ENCODE measurements at places on chromosomes 6 and 20.

GRCh38 chr6:141540207-141540606 lies 592.5 kb upstream of the GJE1 start:
- no peaks in the 10 kb centered on the region for H3K36me3 ChIP-seq
- no peak overlapping the region for H3K27ac ChIP-seq
- DNase-seq = no peak
- H3K4me1 ChIP-seq = no peaks in the 10 kb centered on the region
- no peak overlapping the region for H3K4me3 ChIP-seq

DNA sequence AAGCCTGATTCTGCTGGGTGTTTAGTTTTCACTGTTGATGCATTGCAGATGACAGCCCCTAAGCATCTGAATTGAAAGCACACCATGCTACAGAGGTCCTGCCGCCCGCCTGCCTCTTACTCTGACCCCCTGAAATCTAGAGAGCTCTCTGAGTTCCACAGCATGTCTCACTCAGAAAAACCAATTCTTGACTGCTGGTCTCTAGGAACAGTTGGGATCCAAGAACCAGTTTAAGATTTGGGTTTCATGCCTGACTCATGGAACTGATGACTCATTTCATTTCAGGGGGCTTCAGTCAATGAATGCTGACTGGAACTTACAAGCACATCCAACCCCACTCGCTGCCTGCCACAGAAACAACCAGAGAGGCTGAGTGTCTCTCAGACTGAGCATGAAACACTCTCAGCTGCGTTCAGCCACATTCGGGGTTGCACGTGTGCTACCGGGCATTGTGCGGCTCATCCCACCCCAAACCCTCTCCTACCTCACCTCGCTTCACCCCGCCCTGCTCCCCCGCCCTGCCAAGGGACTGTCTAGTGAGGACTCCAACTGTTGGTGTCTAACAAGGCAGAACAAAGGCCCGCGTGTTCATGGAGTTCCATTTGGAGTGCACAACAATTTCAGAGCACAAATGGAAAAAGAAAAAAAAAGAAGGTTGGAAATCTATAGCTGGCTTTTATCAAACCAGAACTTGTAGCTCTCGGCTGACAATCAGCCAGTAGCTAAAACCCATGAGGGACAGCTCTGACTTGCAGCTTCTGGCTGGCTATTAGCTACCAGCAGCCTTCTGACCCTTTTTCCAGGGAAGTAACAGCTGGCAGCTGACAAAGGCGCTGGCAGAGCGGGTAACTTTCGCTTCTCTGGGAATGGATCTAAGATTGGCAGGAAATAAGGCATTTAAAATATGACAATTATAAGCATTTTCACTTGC lies 20.0 kb upstream of the TRAF3IP2 start:
- H3K27ac ChIP-seq = no peak overlapping the region
- no peak for DNase-seq

DNA sequence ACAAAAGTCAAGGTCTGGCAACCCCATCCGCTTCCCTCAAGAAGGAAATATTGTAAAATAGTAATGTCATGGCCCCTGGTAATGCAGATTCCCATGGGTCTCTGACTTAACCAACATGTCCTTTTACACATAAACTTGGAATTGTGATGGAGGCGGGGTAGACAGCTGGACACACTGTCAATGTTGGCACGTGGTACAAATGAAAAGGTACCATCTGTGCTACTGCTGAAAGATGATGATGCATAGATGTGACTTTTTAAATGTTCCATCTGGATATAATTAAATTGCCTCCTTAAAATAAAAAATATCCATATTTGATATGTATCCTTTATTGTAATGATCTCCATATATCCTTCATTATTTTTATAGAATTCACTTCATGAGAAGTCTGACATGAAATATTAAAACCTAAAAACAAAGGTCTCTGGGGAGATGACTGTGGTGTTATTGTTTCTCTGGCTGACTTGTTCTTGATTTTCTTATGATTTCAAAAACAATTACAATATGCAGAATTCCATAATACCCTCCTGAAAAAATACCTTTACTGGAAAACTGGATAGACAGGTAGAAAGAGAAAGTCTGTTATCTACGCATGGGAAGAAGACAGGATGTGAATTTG lies 104.5 kb downstream of the MKKS start:
- peaks cover 7% of the 10 kb centered on the region for H3K27me3 ChIP-seq
- DNase-seq = no peak
- no peak overlapping the region for H3K4me3 ChIP-seq
- H3K4me1 ChIP-seq = peaks cover 21% of the 10 kb centered on the region

- no peaks in the 10 kb centered on the region for H3K27me3 ChIP-seq
- H3K27ac ChIP-seq = no peak overlapping the region
- peaks cover 6% of the 10 kb centered on the region for H3K4me1 ChIP-seq
- H3K4me3 ChIP-seq = no peak overlapping the region
- no peaks in the 10 kb centered on the region for H3K36me3 ChIP-seq
- DNase-seq = no peak
Observed at GRCh38 chr20:10427060-10427692, 6.8 kb downstream of the MKKS start.

GRCh38 chr6:110853754-110854477 lies 20.7 kb upstream of the AMD1 start:
- no peak overlapping the region for H3K27ac ChIP-seq
- no peak overlapping the region for H3K4me3 ChIP-seq
- no peaks in the 10 kb centered on the region for H3K36me3 ChIP-seq
- no peaks in the 10 kb centered on the region for H3K4me1 ChIP-seq
- no peak for DNase-seq

DNA sequence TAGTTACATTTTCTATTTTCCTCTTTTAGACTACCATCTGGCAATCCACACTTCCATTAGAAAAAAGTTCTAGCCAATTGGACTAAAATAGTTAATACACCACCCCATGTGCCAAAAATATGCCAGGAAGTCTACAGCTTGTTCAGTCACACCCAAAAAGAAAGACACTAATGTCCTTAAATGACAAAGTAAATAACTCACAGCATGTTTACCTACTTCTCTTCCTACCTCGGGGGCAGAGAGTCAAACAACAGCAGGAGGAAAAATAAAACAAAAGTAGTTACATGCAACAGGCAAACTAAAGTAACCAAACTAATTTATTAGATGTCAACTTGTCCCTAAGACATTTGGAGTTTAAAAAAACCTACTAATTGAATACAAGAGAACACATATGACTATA lies 57.0 kb downstream of the UBE3D start:
- DNase-seq = no peak
- no peak overlapping the region for H3K27ac ChIP-seq
- H3K4me3 ChIP-seq = no peak overlapping the region
- peaks cover 26% of the 10 kb centered on the region for H3K36me3 ChIP-seq

- no peak overlapping the region for H3K4me3 ChIP-seq
- no peak overlapping the region for H3K27ac ChIP-seq
- no peaks in the 10 kb centered on the region for H3K27me3 ChIP-seq
- peaks cover 5% of the 10 kb centered on the region for H3K36me3 ChIP-seq
- H3K4me1 ChIP-seq = no peaks in the 10 kb centered on the region
Observed at GRCh38 chr20:35788796-35789195, 17.0 kb downstream of the PHF20 start.

GRCh38 chr6:123759472-123759871 lies 44.2 kb upstream of the NKAIN2 start:
- no peaks in the 10 kb centered on the region for H3K4me1 ChIP-seq
- no peak for DNase-seq
- H3K4me3 ChIP-seq = no peak overlapping the region
- H3K27ac ChIP-seq = no peak overlapping the region
- H3K27me3 ChIP-seq = no peaks in the 10 kb centered on the region
- no peaks in the 10 kb centered on the region for H3K36me3 ChIP-seq

GRCh38 chr6:88089708-88090107 lies 42.1 kb downstream of the SPACA1 start:
- no peaks in the 10 kb centered on the region for H3K36me3 ChIP-seq
- no peak for DNase-seq
- no peak overlapping the region for H3K4me3 ChIP-seq
- H3K4me1 ChIP-seq = no peaks in the 10 kb centered on the region
- H3K27me3 ChIP-seq = peaks cover 21% of the 10 kb centered on the region
- no peak overlapping the region for H3K27ac ChIP-seq

Data from mesothelial cell of epicardium (in vitro differentiated cells).